ENCODE measurements at places on chromosomes 5 and 9. TPM values are rescaled to one million over a fixed set of nuclear protein-coding genes. Genes with fewer than 3 reads are reported as not detected.

- DNase-seq: no peak
- H3K36me3 ChIP-seq: no peaks in the 10 kb centered on the region
- H3K4me3 ChIP-seq: no peak overlapping the region
- no peak overlapping the region for H3K27ac ChIP-seq
- H3K27me3 ChIP-seq: peaks cover 62% of the 10 kb centered on the region
Measured at GRCh38 chr9:98940276-98940675, 3.4 kb upstream of the COL15A1 start.

KLF4 gene
- total RNA-seq: 1.7 TPM

- no peak for DNase-seq
- H3K27ac ChIP-seq: no peak overlapping the region
- no peaks in the 10 kb centered on the region for H3K36me3 ChIP-seq
- H3K4me3 ChIP-seq: no peak overlapping the region
- no peaks in the 10 kb centered on the region for H3K4me1 ChIP-seq
Measured at GRCh38 chr9:16469184-16469583, 401.3 kb downstream of the BNC2 start.

SUSD1 gene
- total RNA-seq: 5.6 TPM

KIF4B gene
- 0.14 TPM for total RNA-seq

SMIM33 gene
- total RNA-seq: not detected

DNA sequence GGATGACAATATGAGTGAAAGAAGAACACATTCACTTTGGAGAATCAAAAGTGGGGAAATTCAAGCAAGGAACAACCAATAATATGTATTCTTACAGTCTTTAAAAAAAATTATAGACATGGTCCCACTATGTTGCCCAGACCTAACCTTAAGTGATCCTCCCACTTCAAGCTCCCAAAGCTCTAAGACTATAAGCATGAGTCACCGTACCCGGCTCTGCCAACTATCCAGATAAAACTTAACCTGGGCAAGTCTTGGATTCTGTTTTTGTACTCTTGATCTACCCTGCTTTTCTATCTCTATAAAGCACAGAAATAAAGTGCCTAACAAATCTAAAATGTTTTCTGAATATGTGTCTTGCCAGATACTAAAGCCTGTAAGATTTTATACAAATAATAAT, 30.9 kb downstream of the CEMIP2 start:
- H3K4me1 ChIP-seq: peaks cover 4% of the 10 kb centered on the region
- no peak for DNase-seq
- peaks cover 52% of the 10 kb centered on the region for H3K36me3 ChIP-seq
- H3K27me3 ChIP-seq: no peaks in the 10 kb centered on the region
- H3K27ac ChIP-seq: no peak overlapping the region

LOX gene
- 397 TPM for total RNA-seq

PCDHA11 gene
- total RNA-seq: 9.9 TPM

CCDC192 gene
- total RNA-seq: not detected

- no peaks in the 10 kb centered on the region for H3K36me3 ChIP-seq
- H3K27me3 ChIP-seq: no peaks in the 10 kb centered on the region
- no peaks in the 10 kb centered on the region for H3K4me1 ChIP-seq
- DNase-seq: no peak
- H3K27ac ChIP-seq: no peak overlapping the region
Measured at GRCh38 chr9:81314490-81314889, 374.9 kb downstream of the TLE1 start.
